Mesothelial cell of epicardium (in vitro differentiated cells): ENCODE measurements at places on chromosomes 11 and 22. TPM values are rescaled to one million over a fixed set of nuclear protein-coding genes. Genes with fewer than 3 reads are reported as not detected.
A peak's percentile ranks its signal among the peaks of the same experiment; 100 is the strongest.

The CHRM1 gene
- total RNA-seq = 0.09 to 0.72 TPM (median 0.11 TPM) in 3 replicates

The ASCL2 gene
- 0.36 to 0.58 TPM (median 0.49 TPM) in 3 replicates for total RNA-seq

The GPHA2 gene
- not detected in 3 replicates for total RNA-seq

The SAA1 gene
- not detected in 3 replicates for total RNA-seq

The DERL3 gene
- 23.5 to 25.8 TPM (median 24.8 TPM) in 3 replicates for total RNA-seq

The SEC14L6 gene
- 2.0 to 2.3 TPM (median 2.1 TPM) in 3 replicates for total RNA-seq

The FGF3 gene
- not detected in 3 replicates for total RNA-seq

The C11orf52 gene
- total RNA-seq = 6.9 to 7.9 TPM (median 7.9 TPM) in 3 replicates

- no peak for DNase-seq
- H3K27me3 ChIP-seq = no peaks in the 10 kb centered on the region
- H3K36me3 ChIP-seq = no peaks in the 10 kb centered on the region
- no peak overlapping the region for H3K4me3 ChIP-seq
- peaks cover 10% of the 10 kb centered on the region for H3K4me1 ChIP-seq
- H3K27ac ChIP-seq = no peak overlapping the region
Observed at GRCh38 chr22:42275176-42275575, 4.7 kb upstream of the TCF20 start.

DNA sequence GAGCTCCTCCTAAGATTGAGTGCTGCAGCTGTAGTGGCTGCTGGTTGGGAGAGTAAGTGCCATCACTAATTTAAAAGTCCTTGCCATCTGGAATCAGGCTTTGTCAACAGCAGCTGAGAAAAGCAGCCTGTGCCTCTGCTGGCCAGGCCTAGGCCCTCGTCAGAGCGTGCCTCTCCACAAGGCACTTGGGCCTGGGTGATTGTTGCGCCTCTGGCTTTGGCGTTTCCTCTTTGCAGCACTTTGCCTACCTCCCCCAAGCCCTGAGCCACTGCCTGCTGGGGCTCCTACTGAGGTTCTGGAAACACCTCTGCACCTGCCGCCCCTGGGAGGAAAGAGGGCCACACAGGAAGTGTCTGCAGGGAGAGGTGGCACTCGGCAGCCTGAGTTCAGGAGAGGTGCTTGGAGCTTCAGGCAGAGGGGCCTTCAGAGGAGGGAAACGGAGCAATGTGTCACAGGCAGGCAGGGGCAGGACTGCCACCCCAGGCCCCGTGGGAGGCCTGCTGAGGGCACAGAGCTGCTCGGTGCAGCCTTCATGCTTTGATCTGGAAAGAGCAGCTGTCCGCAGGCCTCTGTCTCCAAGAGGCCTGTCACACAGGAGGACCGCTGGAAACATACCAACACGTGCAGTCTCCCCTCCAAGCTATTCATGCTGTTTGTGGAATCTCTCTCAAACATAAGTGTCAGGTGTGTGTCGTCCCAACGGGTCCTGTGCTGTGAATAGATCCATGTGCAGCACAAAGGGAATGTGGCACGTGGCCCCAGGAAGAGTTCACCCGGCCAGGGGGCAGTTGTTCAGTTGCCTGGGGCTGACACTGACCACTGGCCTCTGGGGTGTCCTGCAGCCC is 61.5 kb upstream of the EMID1 start:
- H3K4me1 ChIP-seq = peaks cover 7% of the 10 kb centered on the region
- H3K4me3 ChIP-seq = no peak overlapping the region
- no peaks in the 10 kb centered on the region for H3K27me3 ChIP-seq
- DNase-seq = no peak
- no peak overlapping the region for H3K27ac ChIP-seq

DNA sequence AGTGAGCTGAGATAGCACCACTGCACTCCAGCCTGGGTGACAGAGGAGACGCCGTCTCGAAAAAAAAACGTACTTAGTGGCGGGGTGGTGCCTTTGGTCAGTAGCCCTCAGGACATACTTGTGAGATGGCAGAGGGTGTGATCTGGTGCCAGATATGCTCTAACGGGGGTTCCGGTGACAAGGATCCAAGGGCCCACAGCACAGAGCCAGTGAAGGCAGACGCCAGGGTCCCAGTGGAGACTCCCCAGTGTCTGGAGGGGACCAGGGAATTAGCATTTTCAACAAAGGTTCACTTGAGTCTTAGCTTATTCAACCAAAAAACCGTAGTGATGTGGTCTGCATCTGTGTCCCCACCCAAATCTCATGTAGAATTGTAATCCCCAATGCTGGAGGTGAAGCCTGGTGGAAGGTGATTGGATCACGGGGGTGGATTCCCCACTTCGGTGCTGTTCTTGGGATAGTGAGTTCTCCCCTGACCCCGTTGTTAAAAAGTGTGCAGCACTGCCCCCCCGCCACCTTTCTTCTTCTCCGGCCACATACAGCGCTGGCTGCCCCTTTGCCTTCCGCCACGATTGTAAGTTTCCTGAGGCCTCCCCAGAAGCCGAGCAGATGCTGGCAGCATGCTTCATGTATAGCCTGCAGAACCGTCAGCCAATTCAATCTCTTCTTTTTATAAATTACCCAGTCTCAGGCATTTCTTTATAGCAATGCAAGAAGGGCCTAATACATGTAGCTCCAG is 26.6 kb upstream of the OSBPL5 start:
- H3K36me3 ChIP-seq = no peaks in the 10 kb centered on the region
- no peak overlapping the region for H3K4me3 ChIP-seq
- H3K27ac ChIP-seq = no peak overlapping the region
- DNase-seq = peak; percentile 6
- peaks cover 3% of the 10 kb centered on the region for H3K4me1 ChIP-seq

- no peaks in the 10 kb centered on the region for H3K36me3 ChIP-seq
- no peaks in the 10 kb centered on the region for H3K27me3 ChIP-seq
- H3K4me1 ChIP-seq = peaks cover 36% of the 10 kb centered on the region
- peak overlapping the region; percentile 4 for H3K4me3 ChIP-seq
Observed at GRCh38 chr11:1908618-1909017, 10.9 kb upstream of the TNNT3 start.

DNA sequence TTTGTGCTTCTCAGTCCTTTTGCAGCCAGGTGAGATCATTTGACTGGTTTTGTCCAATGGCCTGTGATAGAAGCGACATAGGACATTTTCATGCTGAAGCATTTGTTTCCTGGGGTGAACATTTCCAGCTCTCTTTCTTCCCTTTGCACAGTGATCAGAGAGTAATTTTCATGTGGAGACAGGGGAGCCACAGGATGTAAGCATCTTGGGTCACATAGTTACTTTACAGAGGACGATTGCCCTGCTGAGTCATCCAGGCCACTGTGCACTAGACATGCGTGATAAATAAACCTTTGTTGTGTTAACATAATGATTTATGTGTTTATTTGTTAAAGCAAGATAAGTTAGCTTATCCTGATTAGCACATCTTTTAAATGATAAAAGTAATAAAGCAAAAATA is 263.5 kb upstream of the CCDC179 start:
- peaks cover 14% of the 10 kb centered on the region for H3K4me1 ChIP-seq
- H3K4me3 ChIP-seq = no peak overlapping the region

GRCh38 chr11:67254798-67255197 is 11.5 kb upstream of the GRK2 start:
- no peak overlapping the region for H3K4me3 ChIP-seq
- peaks cover 20% of the 10 kb centered on the region for H3K4me1 ChIP-seq
- no peak for DNase-seq
- peaks cover 41% of the 10 kb centered on the region for H3K36me3 ChIP-seq
- peak overlapping the region; percentile 84 for H3K27ac ChIP-seq

DNA sequence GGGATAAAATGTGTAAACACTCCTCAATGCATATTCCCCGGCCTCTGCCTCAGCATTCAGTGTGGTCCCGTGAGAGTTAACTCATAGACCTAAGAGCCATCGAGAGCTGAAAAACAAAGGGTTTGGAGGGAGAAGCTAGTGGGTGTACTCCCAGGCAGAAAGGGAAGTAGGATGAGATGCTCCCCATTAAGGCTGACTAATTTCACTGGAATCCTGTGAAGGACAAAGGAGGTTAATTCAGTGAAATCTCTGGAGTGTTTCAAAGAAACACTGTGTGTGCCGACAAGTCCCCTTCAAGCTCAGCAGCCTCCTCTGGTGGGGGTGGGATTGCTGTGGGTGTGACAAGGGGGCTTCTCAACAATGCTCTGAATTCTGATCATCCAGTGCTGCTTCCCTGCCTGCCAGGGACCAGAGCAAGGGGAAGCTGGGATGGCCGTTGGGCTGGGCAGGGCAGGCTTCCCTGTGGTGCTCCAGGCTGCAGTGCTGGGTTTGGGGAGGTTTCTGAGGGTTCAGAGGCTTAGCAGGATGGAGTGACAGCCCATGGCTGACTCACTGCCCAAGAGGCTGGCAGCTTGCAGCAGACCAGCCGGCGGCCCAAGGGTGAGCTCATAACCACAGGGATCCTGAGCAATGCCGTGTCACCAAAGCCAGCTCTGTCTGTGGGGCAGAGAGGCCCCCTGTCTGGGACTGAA is 61.4 kb upstream of the BMAL1 start:
- H3K27me3 ChIP-seq = peaks cover 6% of the 10 kb centered on the region
- H3K4me3 ChIP-seq = no peak overlapping the region
- no peak for DNase-seq
- H3K4me1 ChIP-seq = peaks cover 12% of the 10 kb centered on the region
- no peak overlapping the region for H3K27ac ChIP-seq

DNA sequence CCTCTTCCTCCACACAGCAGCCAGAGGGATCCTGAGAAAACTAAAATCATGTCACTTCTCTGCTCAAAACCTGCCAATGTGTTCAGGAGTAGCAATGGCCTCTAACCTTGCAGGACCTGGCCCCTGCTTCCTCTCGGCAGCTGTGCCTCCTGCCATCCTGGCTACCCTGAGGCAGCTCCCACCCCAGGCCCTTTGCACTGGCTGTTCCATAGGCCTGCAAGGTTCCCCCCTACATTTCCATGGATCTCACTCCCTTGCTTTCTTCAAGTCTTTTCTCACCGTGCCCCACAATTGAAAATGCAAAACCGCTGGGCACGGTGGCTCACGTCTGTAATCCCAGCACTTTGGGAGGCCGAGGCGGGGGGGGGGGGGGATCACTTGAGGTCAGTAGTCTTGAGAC is 2.1 kb upstream of the STIP1 start:
- peaks cover 30% of the 10 kb centered on the region for H3K4me1 ChIP-seq
- no peak for DNase-seq
- H3K4me3 ChIP-seq = peak overlapping the region; percentile 50
- peak overlapping the region; percentile 59 for H3K27ac ChIP-seq
- H3K27me3 ChIP-seq = no peaks in the 10 kb centered on the region
- H3K36me3 ChIP-seq = no peaks in the 10 kb centered on the region

GRCh38 chr11:60118338-60118737 is 29.9 kb downstream of the MS4A2 start:
- DNase-seq = no peak
- no peaks in the 10 kb centered on the region for H3K4me1 ChIP-seq
- no peaks in the 10 kb centered on the region for H3K27me3 ChIP-seq
- no peaks in the 10 kb centered on the region for H3K36me3 ChIP-seq
- no peak overlapping the region for H3K4me3 ChIP-seq
- no peak overlapping the region for H3K27ac ChIP-seq

DNA sequence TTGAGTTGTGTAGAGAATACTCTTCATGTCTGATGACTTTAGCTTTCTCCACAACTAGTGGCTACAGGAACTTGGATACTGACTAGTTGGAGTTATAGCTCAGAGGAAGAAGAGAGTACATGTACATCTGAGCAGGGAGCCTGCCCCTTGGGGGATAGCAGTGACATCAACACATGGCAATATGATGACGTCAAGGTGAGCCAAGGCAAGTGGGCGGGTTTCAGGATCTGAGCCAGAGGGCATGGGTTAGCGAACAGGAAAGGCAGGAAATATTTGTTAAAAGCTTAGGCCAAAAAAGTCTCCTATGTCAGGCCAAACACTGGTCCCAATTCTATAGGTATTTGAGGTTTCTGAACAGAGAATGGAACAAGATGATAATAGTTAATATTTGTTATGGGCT is 42.0 kb upstream of the HORMAD2 start:
- H3K4me3 ChIP-seq = no peak overlapping the region
- no peaks in the 10 kb centered on the region for H3K27me3 ChIP-seq

- no peak overlapping the region for H3K4me3 ChIP-seq
- H3K27ac ChIP-seq = peak overlapping the region; percentile 88
- no peak for DNase-seq
Observed at GRCh38 chr11:73439002-73439843, 63.0 kb downstream of the RELT start.

DNA sequence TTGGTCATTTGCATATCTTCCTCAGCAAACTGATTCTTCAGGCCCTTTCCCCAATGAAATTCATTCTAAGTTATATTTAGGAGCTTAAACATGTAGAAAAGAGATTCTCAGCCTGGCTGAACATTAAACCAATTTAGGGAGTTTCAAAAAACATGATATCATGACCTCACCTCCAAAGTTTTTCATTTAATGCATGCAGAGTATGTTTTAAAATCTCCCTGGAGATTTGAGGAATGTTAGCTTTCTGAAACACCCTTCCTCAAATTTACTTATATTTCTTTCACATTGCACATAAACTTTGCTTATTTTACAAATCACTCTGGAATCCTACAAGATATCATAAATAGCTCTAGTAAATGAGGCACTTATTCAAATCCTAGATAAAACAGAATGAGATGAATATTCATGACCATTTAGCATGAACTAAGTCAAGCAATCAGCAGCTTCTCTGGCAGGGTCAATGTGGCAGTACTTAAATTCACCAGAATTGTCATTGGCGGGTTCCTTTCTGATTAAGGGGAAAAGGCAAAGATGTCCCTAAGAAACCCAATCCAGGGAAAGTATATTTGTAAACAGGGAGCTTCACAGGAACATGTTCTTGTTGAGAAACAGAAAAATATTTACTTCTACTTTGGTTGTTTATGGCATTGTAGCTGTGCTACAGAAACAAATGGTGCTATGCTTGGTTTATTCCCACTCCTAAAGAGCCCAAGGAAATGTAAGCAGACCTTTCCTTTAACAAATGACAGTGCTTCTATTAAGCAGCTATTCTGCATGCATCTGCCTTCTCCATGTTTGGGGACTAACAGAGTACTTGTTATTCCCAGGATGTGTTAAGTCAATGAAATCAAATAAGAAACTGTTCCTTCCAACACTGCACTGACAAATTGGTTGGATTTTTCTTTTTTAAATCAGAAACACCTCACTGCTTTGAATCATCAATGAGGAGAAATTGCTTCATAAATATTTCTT is 162.3 kb downstream of the C11orf87 start:
- no peaks in the 10 kb centered on the region for H3K36me3 ChIP-seq
- no peak for DNase-seq
- H3K4me3 ChIP-seq = no peak overlapping the region
- H3K27ac ChIP-seq = no peak overlapping the region

DNA sequence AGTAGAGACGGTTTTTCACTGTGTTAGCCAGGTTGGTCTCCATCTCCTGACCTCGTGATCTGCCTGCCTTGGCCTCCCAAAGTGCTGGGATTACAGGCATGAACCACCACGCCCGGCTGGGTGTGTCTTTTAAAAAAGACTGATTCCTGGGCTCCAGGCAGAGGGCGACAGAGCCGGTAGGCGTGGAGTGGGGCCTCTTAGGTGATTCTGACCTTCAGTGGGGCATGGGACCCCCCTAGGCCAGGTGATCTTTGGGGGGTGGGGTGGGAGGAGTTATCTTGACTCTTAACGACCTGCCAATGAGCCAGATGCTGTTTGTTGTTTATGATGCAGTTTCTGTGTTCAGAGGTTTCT is 12.9 kb upstream of the SORL1-AS1 start:
- peak overlapping the region; percentile 7 for H3K4me3 ChIP-seq
- no peaks in the 10 kb centered on the region for H3K27me3 ChIP-seq
- no peaks in the 10 kb centered on the region for H3K36me3 ChIP-seq
